ENCODE measurements at places on chromosomes 3 and 15. TPM values are rescaled to one million over a fixed set of nuclear protein-coding genes. Genes with fewer than 3 reads are reported as not detected.

WDR72 gene
- not detected for total RNA-seq

DNA sequence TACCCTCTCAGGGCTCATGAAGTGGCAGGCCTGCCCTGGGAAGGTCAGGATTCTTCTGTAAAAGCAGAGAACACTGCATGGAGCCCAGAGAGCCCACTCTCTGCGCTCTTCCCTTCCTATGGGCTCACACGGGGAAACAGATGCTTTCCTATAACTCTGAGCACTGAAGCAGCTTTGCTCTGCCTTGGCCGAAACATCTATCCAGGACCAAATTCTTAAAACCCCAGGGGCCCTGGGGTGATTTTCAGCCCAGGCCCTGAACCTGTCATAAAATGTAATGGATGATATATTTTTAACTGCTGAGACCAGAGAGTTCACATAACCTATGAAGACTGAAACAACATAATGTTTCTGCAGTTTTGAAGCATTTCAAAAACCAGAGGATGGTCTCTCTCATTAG, 249.9 kb upstream of the CTDSPL start:
- no peak for DNase-seq

DNA sequence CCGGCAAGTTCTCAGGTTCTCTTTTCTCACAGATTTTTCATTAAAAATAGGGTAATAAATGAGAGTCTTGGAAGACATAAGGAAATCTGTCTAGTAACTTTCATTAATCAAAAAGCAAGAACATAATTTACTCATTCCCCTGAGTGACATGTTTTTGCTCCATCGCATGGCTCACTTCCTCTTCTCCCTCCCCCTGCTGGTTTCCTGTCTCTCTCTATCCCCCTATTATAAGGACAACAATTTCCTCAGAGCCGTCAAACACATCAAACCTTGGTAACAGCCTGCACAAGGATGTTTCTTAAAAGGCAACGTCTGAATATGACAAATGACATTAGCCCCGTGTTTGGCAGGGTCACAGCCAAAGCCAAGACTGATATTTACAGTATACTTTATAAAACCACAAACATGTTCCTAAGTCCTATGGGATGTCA, 1149.6 kb downstream of the IGSF11 start:
- DNase-seq, result no peak

- DNase-seq, result no peak
These were observed 6.0 kb downstream of the LINS1 start for GRCh38 chr15:100595964-100596363.

DNA sequence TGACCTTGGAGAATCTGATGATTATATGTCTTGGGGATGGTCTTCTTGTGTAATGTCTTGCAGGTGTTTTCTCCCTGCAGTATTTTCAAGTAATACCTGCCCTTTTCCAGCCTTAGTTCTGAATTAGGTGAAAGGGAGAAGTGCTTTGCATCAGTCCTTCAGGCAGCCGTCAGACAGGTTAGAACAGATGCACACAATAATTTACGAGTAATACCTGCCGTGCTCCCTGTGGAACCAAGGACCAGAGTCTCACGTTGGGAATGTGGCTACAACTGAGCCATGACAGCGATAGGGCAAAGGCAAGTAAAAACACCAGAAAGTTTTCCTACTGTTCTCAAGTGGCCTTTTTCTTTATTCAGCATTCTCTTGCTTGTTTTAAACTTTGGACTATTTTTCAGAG, 69.1 kb downstream of the CHCHD6 start:
- DNase-seq, result no peak

- DNase-seq, result no peak
These were observed 11.6 kb downstream of the SCN5A start for GRCh38 chr3:38637906-38638305.

All from glomerular endothelial cell (primary cell).